Glomerular endothelial cell (primary cell): ENCODE measurements at places on chromosomes 1 and 21.

DNA sequence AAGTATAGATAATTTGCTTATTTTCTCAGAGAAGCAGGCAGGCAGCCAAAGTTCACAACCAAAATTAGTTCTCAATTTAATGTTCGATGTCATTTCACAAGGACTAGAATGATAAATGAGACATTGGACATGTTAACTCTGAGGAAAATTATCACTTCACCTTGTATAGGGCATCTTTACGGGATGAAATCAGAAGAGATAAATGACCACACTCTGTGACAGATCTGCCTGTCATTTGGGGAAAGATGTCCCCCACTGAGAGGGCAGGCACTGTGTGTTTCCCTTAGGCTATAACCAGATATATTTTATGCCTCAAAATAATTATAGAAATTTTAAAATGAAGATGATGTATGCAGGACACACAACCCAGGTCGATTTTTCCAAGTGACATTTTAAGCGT lies 642.9 kb downstream of the BRINP3 start:
- no peak for DNase-seq

DNA sequence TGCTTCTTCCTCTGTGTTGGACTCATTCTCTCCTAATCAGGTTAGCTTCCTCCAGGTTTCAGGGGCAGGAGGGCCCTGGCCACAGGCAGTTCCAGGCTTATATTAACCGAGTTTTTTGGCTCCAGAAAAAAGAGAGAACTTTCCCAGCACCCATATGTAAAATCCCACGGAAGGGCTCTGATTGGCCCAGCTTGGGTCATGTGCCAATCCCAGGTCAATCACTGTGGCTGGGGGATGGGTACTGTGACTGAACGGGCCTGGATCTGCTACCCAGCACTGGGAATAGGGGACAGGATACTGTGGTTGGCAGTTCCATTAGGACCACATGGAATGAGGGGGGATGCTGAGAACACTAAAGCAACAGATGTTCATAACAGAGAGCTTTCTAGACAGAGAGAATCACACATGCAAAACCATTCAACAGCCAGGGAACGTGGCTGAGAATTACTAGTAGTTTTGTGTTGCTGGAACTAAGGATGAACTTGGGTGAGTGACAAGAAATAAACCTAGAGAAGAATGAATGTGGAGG lies 51.1 kb upstream of the NEK2 start:
- DNase-seq, result no peak

- no peak for DNase-seq
Observed at GRCh38 chr1:40739455-40740008, 44.1 kb upstream of the KCNQ4 start.

DNA sequence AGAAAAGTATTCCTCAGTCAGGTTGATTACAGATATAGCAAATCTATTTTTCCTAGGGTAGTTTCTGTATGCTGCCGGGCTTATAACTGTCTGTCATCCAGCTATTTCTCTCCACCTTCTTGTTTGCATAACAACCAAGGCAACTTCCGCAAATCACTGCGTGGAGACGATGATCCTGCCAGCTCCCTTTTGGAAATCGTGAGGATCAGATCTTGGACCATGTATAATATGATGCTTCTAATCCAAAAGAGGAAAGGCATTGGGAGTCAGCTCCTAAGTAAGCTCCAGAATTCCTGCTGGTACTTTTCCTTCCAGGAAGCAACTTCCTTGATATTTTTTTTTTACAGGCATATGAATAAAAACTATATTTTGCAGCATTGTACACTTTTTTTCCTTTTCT lies 445 bp upstream of the RGS4 start:
- no peak for DNase-seq

DNA sequence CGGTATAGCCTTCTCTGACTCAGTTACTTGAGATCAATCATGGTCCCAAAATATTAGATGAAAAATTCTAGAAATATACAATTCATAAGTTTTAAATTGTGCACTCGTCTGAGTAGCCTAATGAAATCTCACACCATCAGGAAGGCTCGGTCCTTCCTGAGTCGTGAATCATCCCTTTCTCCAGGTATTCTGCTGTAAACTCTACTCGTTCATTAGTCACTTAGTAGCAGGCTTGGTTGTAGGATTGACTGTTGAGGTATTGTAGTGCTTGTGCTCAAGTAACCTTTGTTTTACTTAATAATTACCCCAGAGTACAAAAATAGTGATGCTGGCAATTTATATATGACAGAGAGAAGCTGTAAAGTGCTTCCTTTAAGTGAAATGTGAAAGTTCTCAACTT lies 238.7 kb downstream of the OLFM3 start:
- no peak for DNase-seq
